ENCODE measurements at places on chromosomes 1 and 21.

DNA sequence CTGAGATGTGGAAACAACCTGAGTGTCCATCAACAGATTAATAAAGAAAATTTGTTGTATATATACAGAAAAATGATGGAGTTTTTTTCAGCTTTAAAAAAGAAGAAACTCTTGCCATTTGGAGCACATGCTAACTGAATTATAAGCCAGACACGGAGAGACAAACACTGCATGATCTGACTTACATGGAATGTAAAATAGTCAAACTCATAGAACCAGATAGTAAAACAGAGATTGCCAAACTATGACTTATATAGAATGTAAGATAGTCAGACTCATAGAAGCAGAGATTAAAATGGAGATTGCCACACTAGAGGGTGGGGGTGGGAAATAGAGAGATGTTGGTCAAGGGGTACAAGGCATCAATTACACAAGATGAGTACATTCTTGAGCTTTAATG lies 1786.6 kb downstream of the PLA2G4A start:
- no peak for DNase-seq

- no peak for DNase-seq
Measured at GRCh38 chr1:48030696-48031365, 33.6 kb upstream of the TRABD2B start.

GRCh38 chr21:35922618-35923017 lies 137.7 kb downstream of the SETD4 start:
- no peak for DNase-seq

DNA sequence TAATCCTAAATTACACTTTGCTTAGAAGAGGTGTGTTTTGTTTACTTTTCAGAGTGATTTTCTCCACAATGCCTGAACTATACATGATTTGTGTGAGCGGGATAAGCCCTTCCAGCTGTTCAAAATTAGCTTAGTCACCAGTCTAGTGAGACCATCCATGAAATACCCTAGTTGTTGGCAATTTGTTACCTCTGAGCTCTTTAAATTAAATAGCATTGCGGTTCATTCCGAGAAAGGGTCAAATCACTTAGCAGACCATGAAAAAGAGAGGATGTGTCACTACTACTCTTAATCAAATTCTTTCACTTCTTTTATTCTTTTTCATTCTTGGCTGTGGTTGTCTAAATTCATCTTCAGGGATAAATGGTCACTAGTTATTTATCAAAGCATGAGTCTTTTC lies 11.9 kb upstream of the VAV3 start:
- DNase-seq: no peak

DNA sequence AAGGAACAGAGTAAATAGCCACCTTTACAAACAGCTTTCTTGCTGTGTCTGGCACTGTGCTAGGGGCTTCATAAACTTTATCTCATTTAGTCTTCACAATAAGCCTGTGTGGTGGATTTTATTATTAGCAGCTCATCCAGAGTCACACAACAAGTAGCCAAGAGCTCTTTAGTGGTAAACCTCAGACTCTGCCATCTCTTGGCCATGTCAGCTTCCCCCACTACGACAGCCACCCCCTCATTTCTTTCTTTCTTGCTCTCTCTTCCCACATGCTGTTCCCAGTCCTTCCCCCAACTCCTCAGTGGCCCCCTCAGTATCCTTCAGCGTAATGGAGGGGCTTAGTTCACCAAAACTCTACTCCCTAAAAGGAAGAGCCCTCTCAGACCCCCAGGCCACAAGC lies 1.2 kb upstream of the ZNF683 start:
- DNase-seq: no peak

DNA sequence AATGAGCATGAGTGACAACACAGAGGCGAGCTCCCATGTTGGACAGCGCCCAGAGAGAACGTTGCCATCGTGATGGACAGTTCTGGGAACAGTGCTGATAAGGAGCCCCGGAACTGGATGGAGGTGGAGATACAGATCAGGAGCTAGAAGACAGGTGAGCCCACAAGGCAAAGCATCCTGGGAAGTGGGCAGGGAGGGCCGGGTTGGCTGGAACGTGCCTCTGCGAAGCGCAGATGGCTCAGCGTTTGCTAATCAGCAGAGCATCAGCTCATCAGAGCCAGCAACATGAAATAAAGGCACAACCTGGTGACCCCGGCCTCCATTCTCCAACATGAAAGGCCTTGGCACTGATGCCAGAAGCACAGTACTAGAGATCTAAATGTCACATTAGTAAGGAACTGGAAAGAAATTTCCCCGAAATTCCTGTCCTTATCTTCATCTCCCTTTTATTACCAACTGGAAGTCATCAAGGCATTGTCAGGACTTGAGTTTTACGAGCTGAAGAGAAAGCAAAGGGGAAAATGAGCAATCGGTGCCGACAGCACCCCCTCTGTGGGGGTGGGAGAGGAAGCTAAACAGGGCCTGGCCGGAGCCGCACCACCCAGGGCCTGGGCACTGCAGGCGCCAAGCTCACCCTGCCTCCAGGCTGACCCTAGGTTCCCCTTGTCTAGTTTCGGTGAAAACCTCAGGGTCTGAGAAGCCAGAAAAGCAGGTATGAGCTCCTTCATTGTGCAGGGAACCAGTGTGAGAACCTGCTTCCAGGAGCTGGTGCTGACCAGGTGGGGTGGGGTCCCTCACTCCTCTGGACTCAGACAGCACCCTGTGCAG lies 19.9 kb downstream of the ABCA4 start:
- no peak for DNase-seq

GRCh38 chr1:185155600-185156287 lies 1.0 kb downstream of the TRMT1L start:
- DNase-seq: no peak

DNA sequence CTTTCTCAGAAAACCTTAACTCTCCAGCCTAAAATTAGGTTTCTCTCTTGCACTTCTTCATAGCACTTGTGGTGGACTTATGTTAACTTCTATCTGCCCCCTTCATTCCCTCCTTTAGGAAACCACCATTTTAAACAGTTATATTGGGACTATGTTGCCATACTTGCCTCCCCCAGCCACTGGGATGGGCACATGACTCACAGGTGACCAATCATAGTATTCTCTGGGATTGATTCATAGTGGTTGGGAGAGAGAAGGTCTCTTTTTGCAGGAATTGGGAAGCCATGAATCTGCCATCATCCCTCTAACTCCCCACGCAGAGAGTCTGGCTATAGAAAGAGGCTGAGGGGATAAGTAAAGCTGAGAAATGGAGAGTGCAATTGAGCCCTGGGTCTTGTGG lies 50.4 kb upstream of the NRDC start:
- DNase-seq: no peak

- no peak for DNase-seq
Measured at GRCh38 chr1:243482141-243483022, 226.5 kb downstream of the SDCCAG8 start.

DNA sequence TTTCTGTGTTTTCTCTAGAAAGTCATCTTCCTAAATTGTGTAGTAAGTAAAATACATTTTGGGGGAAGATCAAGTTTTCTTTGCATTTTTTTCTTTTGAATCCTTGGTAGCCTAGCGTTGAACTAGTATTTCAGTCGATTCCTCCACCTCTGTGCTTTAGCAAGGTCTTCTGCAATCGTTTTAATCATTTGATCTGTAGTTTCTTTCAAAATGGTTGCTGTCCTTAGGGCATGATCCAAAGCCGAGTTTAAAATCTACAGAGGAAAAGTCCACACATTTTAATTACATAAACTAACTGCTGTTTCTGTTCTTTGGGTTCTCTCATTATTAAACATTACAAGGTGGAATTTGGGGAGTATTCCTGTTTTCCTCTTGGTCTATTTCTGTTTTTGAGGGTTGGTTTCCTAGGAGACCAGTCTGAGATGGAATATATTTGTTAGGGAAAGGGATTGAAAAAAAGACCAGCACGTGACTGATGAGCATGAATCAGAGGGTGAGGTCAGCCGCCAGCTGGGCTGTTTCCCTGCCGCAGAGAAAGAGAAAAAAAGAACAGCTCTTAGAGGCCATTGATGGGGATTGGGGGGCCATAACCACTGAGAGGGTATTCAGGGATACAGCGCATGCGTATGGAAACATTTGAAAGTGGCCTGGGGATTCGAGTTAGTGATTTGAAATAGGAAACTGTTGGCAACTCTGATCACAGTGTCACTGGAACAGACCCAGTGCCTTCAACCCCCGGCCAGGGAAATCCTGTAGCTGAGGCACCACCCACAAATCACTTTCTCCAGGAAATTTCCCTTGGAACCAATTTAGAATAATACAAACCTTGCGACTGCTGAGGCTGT lies 40.6 kb downstream of the AKNAD1 start:
- DNase-seq: no peak

GRCh38 chr1:19156676-19157075 lies 53.4 kb downstream of the UBR4 start:
- DNase-seq: no peak

- no peak for DNase-seq
Measured at GRCh38 chr21:28742527-28742926, 250.2 kb downstream of the LTN1 start.

DNA sequence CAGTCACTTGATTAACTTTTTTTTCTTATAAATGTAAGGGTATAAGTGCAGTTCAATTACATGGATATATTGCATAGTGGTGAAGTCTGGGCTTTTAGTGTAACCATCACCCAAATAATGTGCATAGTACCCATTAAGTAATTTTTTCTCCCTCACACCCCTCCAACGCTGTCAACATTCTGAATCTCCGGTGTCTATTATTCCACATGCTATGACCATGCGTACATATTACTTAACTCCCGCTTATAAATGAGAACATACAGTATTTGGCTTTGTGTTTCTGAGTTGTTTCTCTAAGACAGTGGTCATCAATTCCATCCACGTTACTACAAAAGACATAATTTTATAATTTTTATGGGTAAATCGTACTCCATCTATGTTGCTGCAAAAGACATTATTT lies 1191.1 kb downstream of the NCAM2 start:
- no peak for DNase-seq

DNA sequence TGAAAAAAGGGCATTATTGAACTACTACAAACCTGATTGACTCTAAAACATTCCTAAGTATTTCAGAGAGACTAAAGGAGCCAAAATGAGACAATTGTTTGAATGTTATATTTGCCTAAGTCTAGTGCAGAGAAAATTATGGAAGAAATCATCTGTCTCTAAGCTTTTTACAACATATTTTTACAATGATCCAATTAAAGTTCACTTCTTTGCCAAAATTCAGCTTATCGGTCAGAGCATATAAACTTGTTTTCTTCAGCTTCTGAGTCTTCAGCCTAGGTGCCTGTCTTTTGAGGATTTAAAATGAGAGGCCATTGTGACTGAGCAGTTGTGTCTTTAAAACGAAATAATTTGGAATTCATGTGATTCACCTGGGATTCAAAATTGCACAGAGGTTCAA lies 181.2 kb upstream of the SGIP1 start:
- DNase-seq: no peak

DNA sequence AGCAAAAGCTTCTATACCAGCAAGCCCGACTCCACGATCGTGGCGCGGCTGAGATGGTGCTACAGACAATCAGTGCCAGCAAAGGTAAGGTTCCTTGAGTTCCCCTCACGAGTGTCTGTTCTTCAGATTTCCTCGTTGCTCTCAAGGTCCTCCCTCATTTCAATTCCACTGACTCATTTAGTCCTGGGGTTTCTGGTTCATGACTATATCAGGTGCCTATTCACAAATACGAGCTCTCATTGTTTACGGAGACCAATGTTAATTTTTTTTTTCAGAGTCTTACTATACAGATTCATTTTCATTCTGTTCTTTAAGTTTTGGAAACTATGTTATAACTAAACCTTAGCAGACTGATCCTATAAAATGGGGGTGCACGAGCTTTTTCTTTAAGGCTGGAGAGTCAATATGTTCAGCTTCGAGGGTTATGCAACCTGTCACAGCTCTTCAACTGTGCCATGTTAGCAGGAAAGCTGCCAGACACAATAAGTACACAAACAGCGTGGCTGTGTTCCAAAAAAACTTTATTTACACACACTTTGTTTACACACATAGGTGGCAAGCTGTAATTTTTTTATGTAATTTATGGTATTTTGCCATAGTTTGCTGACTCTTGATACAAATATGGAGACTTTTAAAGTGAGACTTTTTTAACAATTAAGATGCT lies 134.3 kb downstream of the ZP4 start:
- DNase-seq: no peak

DNA sequence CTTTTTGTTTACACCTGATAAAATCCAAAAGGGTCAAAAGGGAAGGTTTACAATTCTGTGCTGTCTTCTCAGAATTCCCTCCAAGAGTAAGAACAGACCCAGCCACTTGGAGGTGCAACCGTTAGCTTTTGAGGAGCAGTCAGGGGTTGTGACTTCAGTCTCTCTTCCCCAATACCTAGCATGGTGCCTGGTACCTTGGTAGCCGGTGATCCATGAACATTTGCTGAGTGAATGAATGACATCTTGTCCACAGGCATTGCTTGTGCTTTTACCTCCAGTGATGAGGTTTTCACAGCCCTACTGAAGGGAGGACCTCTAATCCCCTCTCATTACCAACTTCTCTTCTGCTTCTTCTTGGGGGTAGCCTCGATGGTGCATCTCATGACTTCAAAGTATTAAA lies 11.7 kb downstream of the GFI1 start:
- no peak for DNase-seq

GRCh38 chr1:111804776-111805175 lies 49.1 kb downstream of the DDX20 start:
- DNase-seq: no peak

- no peak for DNase-seq
Measured at GRCh38 chr1:191002768-191003167, 525.1 kb upstream of the BRINP3 start.

DNA sequence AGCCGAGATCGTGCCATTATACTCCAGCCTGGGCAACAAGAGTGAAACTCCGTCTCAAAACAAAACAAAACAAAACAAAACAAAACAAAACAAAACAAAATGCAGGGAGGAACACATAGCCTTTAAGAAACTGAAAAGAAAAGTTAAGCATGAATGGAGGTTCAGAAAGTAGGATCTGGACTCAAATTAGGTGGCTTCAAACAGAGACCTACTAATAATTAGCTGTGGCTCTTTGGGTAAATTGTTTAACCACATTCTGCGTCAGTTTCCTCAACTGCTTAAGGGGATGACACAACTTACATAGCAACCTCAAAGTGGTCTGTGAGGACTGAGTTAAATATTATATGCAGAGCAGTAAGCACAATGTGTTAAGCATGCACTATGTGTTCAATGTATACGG lies 458.2 kb downstream of the ADGRL2 start:
- no peak for DNase-seq

DNA sequence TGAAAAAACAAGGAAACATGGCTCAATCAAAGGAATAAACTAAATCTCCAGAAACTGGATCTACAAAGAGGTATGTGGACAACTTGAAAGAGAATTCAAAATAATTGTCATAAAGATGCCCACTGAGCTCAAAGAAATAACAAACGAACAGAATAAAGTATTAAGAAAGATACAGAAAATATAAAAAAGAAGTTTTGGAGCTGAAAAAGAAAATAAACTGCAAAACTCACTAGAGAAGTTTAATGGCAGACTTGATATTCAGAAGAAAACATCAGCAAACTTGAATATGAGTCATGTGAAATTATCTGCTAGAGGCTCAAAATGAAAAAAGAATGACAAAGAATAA lies 208.1 kb upstream of the SAMSN1 start:
- no peak for DNase-seq

DNA sequence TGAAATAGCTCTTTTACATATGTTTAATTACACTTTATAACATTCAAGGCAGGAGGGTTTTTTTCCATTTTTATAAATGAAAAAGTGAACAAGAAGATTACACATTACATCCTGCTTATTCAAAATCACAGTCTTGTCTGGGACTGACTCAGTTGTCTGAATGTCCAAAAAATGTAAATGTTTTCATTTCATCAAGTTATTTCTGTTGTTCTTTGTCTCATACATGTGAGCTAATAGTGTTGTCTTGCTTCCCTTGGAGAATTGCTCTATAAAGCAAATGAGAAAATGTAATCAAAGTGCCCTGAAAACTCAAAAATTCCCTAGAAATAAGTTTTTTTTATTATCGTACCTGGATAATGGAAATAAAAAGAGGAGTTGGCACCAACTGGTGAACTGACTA lies 242.9 kb downstream of the GRIK1 start:
- no peak for DNase-seq

All from stimulated activated CD8-positive, alpha-beta memory T cell treated with anti-CD3 and anti-CD28 coated beads, Interleukin-4, amount 100 ng/mL, for 4 hours (primary cell).